ENCODE measurements at places on chromosomes 11 and 22. TPM values are rescaled to one million over a fixed set of nuclear protein-coding genes. Genes with fewer than 3 reads are reported as not detected.

The THAP12 gene
- 30.5 TPM for total RNA-seq

The MS4A12 gene
- not detected for total RNA-seq

The INCENP gene
- 61.8 TPM for total RNA-seq

The TLCD5 gene
- total RNA-seq: 7.8 TPM

The CCDC188 gene
- not detected for total RNA-seq

The AP1B1 gene
- 73.3 TPM for total RNA-seq

The FOSL1 gene
- total RNA-seq: 8.9 TPM

The KLHL22 gene
- total RNA-seq: 18.4 TPM

The MYRF gene
- 1.7 TPM for total RNA-seq

The NNMT gene
- total RNA-seq: 56.4 TPM

The KCNJ1 gene
- total RNA-seq: not detected

The JHY gene
- total RNA-seq: 3.3 TPM

The OR8I2 gene
- total RNA-seq: not detected

The VWCE gene
- total RNA-seq: 0.45 TPM

The RIBC2 gene
- 3.9 TPM for total RNA-seq

The OR5A1 gene
- total RNA-seq: not detected

The ZNRF3 gene
- 4.6 TPM for total RNA-seq

The EFEMP2 gene
- total RNA-seq: 0.45 TPM

The DEFB131B gene
- total RNA-seq: not detected

The KREMEN1 gene
- total RNA-seq: 23.5 TPM

The PLAAT5 gene
- not detected for total RNA-seq

The TRIM66 gene
- 5.8 TPM for total RNA-seq

The SCGB1D2 gene
- total RNA-seq: 6.0 TPM

The ABCC8 gene
- total RNA-seq: not detected

The GRAP2 gene
- total RNA-seq: 2.2 TPM

The CHST1 gene
- total RNA-seq: not detected

The LRP4 gene
- 7.8 TPM for total RNA-seq

The MB gene
- total RNA-seq: not detected

The RGL4 gene
- total RNA-seq: not detected

The C22orf42 gene
- not detected for total RNA-seq

The SLC25A18 gene
- total RNA-seq: not detected

The MRPL21 gene
- 413 TPM for total RNA-seq

The SAC3D1 gene
- 4.8 TPM for total RNA-seq

The FAU gene
- total RNA-seq: 229 TPM

The CTSW gene
- 0.29 TPM for total RNA-seq

The PHOX2A gene
- not detected for total RNA-seq

The OPCML gene
- total RNA-seq: not detected

The SYT7 gene
- 0.69 TPM for total RNA-seq

The CDC42EP2 gene
- 1.2 TPM for total RNA-seq

The OVOL1 gene
- total RNA-seq: not detected

The PICALM gene
- 127 TPM for total RNA-seq

The INS gene
- total RNA-seq: not detected

The MIAT gene
- total RNA-seq: 0.45 TPM

The BARX2 gene
- total RNA-seq: not detected

The KCNE3 gene
- not detected for total RNA-seq
